Memory B cell (primary cell): ENCODE measurements at places on chromosomes 6 and 20.

DNA sequence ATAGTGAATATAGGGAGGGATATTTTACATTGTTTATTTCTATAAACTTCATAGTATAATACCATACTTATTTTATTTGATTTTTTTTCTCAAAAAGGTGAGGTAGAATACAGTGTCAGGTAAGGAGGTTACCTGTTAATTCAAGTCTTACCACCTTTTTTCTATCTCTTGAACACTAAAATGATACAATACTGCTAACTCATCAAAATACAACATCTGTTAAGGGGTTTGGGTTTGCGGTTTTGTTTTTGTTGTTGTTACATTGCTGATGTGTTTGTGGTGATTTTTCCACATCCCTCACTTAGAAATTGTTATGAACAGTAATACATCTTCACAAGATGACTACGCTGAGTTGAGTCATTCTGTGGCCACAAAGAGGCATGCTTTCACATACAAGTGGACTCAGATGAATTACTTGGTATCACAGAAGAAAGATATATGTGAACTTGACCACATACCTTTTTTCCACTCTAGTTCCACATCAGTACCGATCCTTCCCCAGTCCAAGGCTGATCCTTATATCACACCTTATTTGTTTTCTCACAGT is 139.4 kb upstream of the ID4 start:
- no peak for DNase-seq

DNA sequence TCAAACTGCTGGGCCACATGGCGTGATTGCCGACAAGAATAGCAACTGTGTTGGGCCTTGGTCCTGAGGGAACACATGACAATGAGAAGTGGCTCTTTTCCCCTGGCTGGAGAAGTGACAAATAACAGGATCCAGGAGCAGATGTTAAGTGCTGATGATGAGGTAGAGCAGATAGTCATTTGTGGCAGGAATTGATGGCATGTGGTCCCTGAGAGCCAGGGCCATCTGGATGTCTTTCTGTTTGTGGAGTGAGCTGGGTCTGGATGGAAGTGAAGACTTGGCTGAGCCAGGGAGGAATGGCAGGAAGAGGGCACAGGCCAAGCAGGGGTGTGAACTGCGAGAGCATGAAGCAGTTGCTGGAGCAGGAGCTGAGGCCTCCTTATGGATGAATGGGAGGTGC is 67.8 kb downstream of the SCAND1 start:
- DNase-seq: no peak

GRCh38 chr20:46638134-46638897 is 12.9 kb downstream of the SLC13A3 start:
- DNase-seq: no peak

GRCh38 chr6:1255636-1256365 is 56.1 kb upstream of the FOXQ1 start:
- DNase-seq: no peak

DNA sequence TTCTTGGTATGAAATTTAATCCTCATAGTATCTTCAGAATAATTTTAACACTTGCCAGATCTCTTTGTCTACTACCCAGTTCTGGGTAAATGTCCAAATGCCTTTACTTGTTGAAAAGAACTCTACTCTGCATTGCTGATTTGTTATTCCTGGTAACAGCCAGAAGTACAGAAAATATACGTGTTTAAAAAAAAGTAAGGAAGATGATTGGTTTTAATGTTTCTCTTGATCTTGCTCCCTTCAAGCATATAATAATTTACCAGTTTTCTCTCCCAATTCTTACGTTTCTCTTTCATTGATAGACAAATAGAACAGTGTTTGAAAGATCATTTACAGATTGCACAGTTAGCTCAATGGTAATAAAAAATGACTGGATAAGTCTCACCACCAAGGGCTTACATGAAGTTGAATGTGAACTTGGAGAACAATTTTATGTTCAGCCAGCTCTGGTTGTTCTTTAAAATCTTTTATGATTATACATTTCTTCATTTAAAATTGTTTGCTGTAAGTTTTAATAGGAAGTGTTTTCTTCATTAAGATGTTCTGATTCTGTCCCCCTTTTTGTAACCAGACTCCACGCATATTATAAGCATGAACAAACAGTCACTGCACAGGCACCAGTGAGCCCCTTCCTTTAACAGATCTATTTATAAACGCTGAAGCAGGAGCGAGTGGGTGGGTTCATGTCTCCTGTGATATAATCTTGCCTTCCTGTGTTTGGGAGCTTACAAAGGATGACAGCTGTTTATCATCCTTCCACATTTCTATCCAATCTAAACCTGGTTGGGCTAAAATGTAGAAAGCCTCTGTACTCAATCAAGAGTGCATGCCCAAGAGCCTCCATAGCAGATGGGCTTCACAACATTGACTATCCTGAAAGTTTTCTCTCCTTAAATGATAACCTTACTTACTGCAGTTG is 299.5 kb downstream of the PRL start:
- no peak for DNase-seq

DNA sequence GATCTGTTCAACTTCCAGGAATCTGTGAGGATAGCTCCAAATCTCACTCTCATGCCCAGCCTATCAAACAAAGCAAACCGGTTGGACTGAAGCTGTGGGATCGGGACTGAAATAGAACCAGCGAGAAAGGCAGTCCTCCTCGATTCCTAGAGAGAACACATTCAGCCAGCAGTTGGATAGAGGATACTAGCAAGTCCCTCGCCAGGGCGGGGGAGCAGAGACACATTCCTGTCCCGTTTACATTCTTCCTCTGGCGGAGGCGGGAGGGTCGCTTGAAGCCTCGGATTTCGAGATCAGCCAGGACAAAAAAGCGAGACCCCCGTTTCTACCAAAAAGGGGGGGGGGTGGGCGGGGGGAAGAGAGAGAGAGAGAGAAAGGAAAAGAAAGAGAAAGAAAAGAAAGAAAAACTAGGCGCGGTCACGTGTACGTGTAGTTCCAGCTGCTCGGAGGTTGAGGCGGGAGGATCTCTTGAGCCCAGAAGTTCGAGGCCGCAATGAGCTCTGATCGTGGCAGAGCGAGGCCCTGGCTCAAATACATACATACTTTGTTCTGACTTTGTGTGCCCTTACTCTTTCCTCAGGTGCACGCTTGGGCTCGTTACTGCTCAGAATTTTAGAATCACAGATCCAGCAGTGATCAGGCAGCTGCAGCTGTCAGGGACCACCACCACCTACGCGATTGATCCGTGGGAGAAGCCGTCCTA is 19.5 kb downstream of the ZNF311 start:
- no peak for DNase-seq

GRCh38 chr6:127891731-127892326 is 9.0 kb downstream of the THEMIS start:
- no peak for DNase-seq

GRCh38 chr6:33761922-33762629 is 15.4 kb upstream of the IP6K3 start:
- no peak for DNase-seq

DNA sequence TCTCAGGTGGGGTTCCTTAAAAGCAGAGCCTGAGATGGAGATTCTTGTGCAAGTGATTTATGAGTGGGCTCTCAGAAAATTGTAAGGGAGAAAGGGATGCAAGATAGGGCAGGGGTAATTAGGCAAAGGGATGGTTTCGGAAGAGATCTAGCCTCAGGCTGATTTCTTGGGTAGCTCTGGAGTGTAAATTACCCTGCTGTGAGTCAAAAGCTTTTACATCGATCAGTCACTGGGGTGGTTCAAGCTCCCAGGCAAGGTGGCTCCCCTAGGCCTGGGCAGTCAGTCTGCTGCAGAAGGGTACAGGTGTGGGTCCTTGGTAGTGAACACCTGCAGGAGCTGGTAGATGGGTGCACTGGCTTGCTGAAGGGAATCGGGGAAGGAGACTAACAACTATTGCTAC is 11.1 kb upstream of the PM20D2 start:
- no peak for DNase-seq

DNA sequence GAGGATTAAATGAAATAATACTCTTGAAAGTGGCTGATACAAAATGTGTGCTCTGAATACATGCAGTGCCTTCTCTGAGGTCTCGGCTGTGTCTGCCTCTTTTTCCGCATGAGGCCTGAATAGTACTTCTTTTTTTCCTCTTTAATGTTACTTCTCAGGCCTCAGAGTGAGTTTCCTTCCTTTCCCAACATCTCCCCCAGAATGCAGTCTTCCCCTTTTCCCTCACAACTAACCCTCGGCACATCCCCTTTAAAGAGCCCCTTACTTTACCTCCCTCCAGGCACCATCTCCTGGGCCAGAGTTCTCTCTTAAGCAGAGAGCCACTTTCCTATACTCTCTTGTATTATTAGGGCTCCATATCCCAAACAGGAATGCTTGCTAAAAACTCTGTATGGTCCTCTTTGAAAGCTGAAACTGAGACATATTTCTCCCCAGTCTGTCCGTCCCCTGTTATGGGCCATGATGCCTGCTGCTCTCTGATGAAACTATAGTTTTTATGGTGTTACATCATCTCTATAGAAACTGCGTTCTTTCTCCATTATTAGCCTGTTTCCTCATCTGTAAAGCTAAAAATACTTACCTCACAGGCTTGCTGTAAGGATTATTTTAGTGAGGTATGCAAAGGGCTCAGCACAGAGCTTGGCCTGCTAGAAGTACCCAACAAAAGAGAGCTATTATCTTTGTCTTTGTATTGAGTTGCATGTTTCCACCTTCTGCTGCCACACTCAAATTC is 2.3 kb downstream of the PLAGL2 start:
- DNase-seq: no peak

GRCh38 chr6:7532232-7532631 is 9.2 kb upstream of the DSP start:
- DNase-seq: no peak

GRCh38 chr20:24746351-24746685 is 202.8 kb upstream of the CST7 start:
- DNase-seq: no peak

DNA sequence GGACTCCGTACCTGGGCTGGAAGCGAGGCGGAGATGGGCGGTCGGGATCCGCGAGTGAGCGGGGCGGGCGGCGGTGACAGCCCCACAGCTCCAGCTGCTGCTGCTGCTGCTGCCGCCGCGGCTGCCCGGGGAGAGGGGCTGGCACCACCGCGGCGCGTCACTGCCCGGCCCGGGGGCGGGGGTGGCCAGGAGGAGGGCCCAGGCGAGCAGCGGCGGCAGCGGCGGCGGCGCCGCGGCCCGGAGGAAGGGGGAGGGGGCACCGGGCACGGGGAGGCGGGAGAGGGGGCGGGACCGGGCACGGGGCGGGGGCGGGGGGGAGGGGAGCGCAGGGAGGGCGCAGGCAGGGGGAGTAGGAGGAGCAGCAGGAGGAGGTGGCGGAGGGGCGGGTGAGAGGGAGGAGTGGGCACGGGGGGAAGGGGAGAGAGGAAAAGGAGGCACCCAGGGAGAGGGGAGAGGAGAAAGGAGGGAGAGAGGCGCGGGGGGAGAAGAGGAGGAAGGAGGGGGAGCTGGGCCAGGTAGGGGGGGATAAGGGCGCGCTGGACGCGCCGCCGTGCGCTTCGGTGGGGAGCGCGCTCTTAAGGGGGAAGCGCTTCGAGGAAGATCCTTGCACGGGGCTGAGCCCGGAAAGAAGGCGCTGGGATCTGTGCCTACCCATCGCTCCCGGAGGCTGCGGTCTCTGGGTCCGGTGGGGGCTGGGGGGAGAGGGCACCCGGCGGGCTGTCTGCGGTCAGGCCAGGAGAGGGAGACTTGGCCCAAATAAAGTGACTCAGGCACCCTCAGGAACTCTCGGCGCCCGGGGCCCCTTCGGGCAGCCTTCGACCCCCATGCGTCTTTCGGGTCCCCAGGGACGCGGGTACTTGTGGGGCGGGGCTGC is 101.5 kb downstream of the NOL4L start:
- DNase-seq: no peak

DNA sequence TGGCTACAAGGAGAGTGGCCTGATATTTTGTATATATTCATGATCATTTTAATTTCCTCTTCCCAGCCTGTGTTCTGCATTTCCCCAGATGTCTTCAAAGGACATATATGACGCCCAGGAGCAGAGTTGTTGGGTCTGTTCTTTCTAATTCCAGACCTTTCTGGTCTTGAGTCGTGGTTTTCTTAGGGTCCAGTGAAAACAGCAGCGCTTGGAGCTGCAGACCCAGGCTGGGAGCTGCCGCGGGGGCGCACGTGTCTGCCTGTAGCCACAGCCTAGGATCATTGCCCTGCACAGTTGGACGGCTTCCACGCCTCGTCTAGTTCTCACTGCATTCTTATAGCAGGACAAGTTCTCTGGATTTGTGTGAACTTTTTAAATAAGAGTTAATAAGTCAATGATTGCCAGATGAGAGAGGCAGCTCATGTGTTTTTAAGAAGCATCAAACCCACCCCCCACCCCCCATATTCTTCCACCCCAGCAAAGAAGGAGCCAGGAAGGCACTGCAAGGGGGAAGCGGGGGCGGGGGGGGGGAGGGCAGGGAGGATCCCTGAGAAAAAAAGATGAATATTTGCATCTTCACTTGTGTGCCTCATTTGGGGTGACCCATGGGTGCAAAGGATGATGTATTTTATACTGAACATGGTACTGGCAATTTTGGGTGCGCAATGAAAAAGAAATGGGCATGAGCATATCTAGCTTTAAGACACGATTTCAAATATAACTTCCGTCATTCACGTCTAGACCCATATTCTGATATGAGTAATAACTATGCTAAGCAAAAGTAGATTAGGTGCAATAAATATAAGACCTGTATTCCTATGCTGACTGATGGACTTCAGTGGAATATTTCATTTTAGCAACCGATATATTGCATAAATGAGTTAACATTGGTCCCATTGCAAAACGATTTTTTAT is 160.0 kb downstream of the TBXT start:
- no peak for DNase-seq

DNA sequence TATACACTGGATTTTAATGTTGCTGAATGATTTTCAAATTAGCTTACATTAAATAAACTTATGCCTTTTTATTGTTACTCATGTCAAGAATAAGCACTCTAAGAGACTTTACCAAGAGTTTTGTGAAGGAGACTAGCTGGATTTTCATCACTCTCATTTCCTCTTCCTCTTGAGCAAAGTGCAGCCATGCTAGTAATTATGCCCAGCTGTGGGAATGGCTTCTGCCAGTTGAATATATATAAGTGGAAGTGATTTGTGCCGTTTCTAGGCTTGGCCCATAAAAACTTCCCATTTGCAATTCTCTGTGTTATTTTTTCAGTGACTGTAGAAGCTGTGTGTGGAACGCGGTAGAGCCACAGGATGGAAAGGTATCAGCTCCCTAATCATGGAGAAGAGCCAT is 255.8 kb downstream of the HDGFL1 start:
- no peak for DNase-seq

DNA sequence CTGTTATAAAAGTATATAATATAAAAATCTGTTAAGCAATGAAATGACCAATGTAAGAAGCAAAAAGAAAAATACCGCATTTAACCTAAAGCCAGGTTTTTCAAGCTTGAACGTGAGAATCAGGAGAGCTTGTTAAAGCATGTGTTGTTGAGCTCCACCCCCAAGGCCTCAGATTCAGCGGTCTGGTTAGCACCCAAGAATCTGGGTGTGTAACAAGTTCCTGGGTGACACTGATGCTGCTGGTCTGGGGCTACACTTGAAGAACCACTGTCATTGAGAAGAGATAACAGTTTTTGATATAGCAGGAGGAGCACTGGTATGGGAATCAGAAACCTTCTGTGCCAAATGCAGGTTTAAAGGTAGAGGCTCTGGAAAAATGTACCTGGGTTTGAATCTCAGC is 154.0 kb downstream of the ID4 start:
- no peak for DNase-seq
